ENCODE measurements at places on chromosomes 1 and 21.

- no peak for DNase-seq
Measured at GRCh38 chr21:41482301-41482700, 25.7 kb downstream of the TMPRSS2 start.

DNA sequence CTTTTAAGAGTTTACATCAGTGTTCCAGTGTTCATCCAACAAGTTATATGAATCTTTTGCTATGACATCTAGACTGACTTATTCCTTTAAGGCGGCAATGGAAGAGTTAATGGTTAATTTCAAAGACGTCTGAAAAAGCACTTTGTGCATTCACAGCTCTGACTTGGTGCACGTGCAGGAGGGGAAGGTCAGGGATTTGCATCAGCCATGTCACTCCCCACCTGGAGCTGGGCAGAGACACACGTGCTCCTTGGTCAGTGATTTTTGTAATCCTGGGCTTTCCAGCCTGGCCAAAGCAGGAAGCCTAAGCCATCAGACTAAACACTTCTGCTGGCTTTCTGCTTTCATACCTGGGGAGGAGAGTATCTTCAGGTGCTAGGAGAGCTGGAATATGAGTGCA lies 96.3 kb downstream of the ST3GAL3 start:
- no peak for DNase-seq

GRCh38 chr1:227759341-227760300 lies 24.4 kb downstream of the SNAP47 start:
- no peak for DNase-seq

DNA sequence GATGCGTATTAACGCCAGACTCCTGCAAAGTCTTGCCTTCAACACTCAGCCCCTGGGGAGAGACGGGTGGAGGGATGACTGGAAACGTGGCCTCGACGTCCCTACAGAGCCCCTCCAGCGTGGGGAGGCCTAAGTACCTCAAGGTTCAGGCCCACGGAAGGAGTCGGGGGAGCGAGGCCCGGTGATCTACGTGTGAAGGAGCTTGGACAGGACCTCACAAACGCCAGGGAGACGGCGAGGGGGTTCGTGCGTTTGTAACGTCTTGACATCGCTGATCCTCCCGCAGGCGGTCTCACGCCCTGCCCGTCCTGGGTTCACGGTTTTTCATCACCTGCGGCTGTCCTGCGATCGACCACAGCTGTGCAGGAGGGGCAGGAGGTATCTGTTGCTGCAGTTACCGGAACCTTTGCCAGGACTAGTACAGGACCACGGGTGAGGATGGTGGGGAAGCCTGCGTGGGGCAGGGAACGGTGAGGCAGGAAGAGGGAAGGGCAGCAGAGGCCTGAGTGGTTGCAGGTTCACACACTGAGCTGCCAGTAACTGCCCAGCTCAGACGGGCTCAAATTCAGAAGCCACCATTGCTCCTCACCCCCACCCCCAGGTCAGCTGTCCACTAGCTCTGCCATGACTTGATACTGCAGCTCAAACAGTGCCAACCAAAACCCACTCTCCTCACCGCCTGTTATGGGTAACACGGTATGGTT lies 889 bp upstream of the CCNL2 start:
- DNase-seq: no peak

- no peak for DNase-seq
Measured at GRCh38 chr1:27130798-27131197, 24.1 kb downstream of the SLC9A1 start.

DNA sequence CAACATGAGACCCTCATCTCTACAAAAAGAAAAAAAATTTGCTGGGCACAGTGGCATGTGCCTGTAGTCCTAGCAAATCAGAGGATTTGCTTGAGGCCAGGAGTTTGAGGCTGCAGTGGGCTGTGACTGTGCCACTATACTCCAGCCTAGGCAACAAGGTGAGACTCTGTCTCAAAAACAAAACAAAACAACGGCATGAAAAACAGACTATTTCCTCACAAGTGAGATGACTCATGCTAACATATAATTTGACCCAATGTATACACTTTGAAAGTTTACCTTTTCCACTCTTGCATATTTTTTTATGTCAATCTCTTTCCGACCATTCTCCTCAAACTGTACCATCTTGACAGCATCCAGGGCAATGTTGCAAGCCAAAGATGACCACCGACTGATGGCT lies 17.5 kb downstream of the CCT3 start:
- no peak for DNase-seq

DNA sequence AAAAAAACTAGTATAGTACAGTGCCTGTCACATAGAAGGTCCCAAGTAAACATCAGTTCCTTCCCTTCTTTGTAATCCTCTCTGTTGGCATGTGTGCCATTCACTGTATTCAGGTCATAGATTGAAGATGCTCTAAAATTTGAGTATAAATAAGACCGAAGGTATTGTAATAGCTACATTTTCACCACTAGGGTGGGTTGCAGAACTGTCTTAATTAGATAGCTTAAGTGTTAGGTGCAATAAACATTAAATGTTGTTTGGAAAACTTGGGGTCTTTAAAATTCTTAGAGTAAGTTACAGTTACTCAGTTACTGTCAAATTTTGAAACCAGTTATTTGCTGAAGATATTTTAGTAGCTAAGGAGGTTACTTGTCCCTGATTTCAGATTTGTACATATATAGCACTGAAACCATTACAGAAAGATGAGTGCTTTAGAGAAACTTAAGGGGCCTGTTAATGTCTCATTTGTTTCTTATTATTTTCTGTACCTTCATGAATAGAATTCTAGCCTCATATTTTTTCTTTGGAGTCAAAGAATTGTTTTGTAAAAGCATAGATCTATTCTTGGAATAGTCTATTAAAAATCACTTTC lies 24.3 kb downstream of the PER3 start:
- DNase-seq: no peak

GRCh38 chr1:30957560-30958222 lies 49.1 kb upstream of the SDC3 start:
- DNase-seq: no peak

GRCh38 chr1:81232420-81232819 lies 568.3 kb upstream of the ADGRL2 start:
- no peak for DNase-seq

DNA sequence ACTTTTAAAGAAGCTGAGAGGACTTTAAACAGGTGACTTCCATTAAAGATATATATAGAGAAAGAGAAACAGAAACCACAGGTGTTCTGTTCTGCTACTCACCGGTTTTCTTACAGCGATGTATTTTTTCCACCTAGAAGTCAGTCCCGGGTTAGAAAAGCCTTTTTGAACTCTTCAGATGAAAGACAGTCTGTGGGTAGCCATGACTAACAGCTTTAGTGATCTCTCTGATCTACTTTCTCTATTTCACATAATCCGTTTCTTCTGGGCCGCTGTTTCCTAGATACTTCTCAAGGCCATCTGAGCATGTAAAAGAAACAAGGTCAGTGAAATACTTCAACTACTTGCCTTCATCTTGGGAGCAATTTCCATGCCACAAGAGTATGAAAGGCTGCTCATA lies 25.1 kb downstream of the WDR64 start:
- DNase-seq: no peak

- no peak for DNase-seq
Measured at GRCh38 chr1:12480041-12480440, 138.0 kb downstream of the DHRS3 start.

DNA sequence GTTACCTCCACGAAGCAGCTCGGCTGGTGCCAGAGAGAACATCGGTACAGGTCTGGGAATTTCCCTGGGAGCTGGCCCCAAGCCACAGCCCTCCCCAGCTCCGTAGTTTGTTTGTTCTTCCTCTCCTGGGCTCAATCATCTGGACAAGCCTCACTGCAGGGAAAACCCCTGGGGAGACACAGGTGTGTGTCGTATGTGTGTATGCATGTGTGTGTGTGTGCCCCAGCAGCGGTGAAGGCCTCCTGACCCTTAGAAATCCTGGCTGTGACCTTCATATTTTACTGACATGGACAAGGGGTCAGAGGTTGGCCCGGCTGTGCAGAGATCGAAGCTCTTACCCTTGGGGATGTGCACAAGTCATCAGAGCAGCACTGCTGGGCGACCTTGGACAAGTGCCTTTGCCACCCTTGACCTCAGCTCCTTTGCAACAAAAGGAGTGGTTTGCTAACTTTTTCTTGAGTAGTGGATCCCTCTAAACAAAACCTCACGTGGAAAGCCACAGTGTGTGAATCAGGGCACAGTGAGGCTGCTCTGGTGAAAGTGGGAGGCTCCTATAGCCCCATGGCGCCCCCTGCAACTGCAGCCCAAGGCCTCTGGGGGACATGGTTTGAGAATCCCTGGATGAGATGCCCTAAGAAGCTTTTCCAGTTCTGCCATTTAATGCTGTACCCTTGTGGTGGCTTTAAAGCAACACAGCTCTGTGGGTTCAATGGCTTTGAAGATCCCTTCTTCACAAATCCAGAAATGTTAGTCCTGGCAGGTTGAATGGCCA lies 12.3 kb upstream of the IL22RA1 start:
- DNase-seq: no peak

DNA sequence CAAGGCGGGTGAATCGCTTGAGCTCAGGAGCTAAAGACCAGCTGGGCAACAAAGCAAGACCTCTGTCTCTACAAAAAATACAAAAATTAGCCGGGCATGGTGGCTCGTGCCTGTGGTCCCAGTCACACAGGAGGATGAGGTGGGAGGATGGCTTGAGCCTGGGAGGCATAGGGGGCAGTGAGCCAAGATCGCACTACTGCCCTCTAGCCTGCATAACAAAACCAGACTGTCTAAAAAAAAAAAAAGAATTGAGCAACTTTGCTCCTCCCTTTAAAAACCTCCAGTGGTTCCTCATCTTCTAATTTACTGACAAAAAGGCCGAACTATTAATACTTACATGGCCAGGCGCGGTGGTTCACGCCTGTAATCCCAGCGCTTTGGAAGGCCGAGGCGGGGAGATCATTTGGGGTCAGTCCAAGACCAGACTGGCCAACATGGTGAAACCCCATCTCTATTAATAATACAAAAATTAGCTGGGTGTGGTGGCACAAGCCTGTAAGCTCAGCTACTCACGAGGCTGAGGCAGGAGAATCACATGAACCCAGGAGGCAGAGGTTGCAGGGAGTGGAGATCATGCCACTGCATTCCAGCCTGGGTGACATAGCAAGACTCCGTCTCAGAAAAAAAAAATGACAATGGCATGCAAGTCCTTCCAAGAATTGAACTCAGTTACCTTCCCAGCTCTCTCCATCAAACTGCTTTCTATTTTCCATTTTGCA lies 4.4 kb downstream of the ACBD3 start:
- DNase-seq: no peak

DNA sequence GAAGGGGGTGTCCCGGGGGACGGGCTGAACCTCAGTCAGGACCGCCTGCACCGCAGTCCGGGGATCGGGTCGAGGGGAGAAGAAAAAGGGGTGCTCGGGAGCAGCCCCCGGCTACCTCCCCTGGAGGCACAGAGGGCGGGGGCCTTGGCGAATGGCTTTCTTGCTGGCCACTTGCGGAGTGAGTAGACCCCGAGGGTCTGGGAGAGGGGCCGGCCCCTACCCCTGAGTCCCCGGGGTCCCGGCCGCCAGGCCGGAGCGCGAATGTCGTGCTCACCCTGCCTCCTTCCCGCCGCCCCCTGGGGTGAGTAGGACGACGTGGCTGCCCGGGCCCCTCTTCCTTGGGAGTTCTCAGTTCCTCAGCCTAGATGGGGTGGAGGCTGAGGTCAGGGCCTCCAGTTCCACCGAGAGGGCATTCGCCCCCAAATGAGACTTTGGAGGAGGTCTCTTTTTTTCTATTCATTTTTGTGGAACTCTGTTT lies 113.0 kb downstream of the OSBPL9 start:
- DNase-seq: no peak

- DNase-seq: no peak
Measured at GRCh38 chr1:98098473-98098872, 177.6 kb upstream of the DPYD start.

DNA sequence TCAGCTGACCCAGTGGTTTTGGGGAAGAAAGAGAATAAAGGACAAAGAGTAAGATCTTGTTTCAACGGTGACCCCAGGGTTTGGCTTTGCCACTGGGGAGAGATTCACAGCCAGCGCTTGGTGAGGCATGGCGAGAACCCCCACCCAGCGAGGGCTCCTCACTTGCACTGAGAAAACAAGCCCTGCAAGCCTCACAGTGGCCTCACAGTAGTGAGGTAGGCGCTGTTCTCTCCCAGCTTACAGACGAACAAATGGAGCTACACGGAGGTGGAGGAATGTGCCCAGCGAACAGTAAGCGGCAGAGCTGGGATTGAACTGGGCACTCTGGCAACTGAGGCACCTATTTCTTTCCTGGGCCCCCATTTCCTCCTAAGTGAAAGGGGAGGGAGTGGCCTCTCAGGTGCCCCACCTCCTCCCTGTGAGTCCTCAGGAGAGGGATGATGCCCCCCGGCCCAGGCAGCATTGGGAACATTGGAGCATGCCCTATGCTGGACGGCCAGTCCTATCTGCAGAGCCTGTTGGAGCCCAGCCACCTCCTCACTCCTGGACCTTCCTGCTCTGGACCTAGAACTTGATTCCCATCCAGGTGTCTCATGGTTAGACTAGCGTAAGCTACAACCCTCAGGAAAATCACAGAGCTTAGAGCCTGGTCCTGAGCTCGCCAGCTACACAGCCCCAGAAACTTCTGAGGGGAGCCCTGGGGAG lies 73.4 kb upstream of the EDN2 start:
- no peak for DNase-seq

- DNase-seq: no peak
Measured at GRCh38 chr1:51268634-51269033, 32.6 kb downstream of the RNF11 start.

DNA sequence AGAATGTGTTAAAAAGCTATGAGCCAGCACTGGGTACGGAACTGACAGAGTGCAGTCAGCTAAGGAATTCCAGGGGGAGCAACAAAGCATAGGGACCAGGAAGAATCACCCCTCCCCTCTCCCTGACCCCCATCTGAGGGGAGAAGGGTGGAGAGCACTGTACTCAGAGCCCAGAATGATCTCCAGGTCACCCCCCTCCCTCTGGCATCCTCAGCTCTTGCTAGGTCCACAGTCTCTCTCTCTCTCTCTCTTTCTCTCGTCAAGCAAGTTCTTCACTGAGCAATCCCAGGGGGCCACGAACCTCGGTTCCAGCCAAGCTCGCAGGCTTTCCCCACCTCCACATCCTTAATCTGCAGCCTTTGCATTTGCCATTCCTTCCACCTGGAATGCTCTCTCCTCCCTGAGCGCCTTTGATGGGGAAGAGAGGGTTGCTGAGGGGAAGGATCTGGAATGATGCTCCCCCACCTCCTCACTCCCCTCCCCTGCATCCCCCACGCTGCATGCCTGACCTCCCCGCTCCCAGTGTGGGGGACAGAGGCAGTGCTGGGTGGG lies 6.7 kb upstream of the WASF2 start:
- no peak for DNase-seq

GRCh38 chr1:40986328-40986783 lies 6.9 kb downstream of the CTPS1 start:
- DNase-seq: no peak

GRCh38 chr1:227038401-227038800 lies 98.3 kb downstream of the COQ8A start:
- DNase-seq: no peak

Measured in stimulated activated CD4-positive, alpha-beta T cell treated with anti-CD3 and anti-CD28 coated beads, Interleukin-15, amount 100 ng/mL, for 1 hour (primary cell).